ENCODE measurements at places on chromosomes 1 and 21.

DNA sequence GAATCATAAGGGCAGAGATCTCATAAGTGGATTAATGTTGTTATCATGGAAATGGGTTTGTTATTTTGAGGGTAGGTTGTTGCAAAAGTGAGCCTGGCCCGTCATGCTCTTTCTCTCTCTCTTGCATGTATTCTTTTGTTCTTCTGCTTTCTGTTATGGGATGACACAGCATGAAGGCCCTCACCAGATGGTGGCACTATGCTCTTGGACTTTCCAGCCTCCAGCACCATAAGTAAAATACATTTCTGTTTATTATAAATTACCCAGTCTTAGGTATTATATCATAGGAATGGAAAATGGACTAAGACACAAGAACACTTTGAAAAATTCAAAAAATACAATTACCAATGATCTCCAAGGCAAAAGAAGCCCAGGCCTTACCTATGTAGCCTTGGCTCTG is 676.1 kb downstream of the PTPRU start:
- no peak for DNase-seq

DNA sequence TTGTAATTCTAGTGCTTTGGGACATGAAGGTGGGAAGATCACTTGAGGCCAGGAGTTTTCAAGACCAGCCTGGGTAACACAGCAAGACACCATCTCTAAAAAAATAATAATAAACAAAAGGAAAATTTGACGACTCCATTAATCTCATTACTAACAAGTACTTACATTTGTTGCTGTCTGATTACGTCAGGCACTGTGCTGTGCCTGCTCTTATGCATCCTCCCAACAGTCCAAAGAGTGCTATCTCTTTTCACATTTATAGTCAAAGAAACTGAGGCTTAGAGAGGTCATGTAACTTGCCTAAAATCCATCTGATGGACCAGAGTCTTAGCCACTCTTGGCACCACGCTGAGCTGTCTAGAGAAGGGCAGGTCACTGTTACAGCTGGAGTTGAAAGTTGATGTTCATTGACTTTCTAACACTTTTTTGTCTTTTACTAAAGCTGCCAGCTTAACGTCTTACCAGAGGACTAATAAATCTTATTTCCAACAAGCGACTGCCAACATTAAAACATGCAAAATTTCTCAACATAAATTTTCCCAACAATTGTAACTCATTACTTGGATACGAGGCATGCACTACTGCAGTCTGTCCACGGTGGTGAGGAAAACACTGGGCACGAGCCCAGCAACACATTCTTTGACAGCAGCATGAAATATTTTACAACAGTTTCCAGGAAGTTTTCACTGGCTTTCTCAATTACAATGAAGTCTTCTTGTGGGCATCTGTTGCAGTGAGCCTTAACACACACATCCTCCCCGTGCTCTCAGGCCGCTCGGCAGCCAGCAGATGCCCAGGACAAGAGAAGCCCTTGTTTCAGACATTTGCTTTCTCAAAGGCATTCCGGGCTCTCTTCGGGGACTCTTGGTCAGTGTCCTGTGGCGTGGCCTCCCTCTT is 262.9 kb upstream of the PROX1 start:
- DNase-seq: no peak

DNA sequence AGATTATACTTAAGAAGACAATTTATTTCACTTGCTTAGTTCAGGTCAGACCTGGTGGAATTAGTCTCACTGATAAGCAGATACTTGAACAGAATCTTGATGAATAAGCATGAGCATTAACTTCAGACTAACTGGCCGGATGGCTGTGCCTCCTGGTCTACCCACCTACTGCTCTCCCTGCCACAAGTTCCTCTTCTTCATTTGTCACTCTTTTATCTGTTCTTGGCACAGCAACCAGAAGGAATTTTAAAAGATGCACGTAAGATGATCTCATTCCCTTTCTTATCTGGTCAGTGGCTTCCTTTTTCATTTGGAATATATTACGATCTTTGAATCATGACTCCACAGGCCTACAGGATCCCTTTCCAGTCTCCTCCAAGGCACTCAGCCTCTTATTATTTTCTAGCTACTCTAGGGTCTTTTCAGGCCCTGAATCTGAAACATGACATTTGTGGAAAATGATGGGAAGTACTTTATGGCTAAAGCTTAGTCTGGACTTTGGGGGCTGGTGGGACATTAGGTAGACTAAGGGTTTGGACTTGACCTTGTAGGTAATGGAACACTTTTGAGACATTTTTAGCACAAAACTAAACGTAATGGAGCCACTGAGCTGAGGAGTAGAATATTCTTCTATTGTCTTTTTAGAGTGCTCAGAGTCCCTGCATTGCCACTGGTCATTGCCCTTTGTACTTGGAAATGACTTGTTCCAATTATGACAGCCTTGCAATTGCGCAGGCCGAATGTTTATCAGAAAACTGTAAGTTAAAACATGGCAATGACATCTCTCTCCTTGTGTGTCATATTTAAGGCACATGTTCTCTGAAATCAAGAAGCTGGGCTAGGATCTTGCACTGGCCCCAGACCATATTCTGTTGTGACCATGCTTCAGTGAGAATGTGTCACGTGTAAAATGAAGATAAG is 16.0 kb downstream of the ST6GALNAC3 start:
- no peak for DNase-seq

DNA sequence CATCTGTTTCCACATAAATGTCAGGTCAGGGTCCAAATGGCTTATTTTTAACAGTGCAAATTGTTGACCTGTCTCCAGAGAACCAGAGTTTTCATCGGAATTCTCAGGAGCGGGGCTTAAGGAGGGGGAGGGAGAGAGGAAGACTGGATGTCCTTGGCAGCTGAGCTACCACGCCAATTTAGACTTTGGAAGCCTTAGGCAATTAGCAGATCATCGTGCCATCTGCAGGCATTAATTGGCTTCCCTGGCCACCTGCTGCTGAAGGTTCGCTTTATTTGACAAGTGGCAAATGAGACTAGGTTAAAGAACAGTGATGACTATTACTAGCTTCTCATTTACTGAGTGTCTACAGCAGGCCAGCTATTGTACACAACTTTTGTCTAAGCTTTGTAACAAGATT is 43.7 kb downstream of the HLX start:
- DNase-seq: no peak

GRCh38 chr1:237201155-237201554 is 159.2 kb downstream of the RYR2 start:
- DNase-seq: no peak

- DNase-seq: no peak
Observed at GRCh38 chr1:21898326-21899200, 38.5 kb downstream of the HSPG2 start.

- DNase-seq: no peak
Observed at GRCh38 chr1:242870966-242871365, 346.5 kb upstream of the PLD5 start.

GRCh38 chr1:147091801-147092200 is 80.5 kb downstream of the PRKAB2 start:
- DNase-seq: no peak

DNA sequence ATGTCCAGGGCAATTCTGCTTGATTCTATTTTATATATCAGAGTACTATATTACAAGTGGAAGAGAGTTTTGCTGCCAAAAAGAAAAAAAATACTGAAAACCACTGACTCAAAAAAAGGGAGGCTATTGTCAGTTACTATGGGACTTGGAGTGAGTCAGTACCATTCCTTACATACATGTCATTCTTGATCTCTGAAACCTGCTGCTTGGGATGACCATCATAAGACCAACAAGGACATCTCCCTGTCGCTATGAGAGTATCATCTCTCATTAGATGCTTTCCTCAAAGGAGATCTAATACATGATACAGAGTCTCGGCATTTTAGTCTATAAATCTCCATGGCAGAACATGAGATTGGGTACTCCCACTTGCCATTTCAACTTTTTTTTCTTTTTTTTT is 11.8 kb upstream of the INPP5B start:
- DNase-seq: no peak

DNA sequence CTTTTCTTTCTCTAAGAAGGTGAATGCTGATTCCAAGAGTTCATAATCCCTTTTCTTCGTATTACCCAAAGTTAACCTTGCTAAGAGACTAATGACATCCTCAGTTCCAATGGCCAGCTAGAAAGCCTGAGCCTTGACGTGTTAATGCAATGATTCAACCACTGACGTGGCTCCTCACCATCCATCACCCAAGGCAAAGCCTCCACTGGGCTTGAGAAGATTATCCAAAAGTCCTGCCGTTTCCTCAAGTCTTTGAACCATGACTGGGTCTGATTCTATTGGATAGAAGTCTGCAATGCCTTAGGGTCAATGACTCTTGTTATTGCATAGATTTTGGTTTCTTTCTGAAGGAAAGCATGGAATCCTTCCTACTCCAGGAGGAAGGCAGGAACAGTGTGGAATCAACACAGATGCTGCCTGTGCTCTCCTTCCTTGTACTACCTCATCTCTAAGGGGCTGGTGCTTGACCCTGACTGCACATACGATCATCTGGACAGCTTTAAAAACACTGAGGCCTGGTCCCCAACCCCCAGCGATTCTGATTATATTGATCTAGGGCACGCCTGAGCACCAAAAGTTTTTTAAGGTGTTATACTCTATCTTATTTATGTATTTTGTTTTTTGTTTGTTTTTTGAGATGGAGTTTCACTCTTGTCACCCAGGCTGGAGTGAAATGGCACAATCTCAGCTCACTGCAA is 69.3 kb upstream of the ANGPTL1 start:
- DNase-seq: no peak

DNA sequence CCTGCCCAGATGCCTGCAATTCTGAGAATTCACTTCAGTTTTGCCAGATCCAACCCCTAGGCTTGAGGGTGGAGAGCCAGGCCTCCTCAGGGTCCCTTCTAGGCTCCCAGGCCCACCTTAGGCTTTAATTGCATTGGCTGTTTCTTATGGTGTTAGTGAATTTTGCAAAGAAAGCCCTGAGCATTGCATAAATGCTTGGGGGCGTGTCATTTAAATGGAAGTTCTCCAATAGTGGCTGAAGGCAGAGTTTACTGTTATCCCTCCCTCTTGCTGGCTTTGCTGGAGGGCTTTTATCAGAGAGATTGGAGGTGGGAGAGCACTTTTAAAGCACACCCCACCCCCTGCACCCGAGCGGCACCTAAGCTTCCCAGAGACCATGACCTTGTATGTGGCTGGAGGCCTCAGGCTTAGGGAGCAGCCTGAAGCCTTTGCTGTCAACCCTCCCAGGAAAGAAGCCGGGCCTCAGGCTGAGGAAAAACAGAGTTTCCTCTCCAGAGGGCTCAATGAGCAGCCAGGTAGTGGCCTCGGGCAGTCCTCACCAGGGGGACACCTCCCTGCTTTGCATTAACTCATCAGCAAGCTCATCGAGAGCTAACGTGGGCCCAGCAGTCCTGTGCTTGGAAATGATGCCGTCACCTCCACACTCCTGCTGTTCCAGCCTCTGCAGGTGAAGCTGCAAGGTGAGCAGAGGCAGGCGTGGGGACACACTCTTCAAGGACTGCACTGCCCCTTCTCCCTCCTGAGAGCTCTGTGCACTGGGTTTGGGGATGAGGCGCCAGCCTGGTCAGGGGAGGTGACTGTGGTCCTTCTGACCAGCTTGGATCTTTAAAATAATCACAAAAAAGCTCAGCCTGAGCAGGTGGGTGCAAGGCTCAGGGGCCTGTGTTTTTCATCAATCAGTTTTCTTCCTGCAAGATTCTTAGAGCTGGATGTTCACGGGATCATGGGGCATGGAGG is 58.0 kb downstream of the STUM start:
- DNase-seq: no peak

- DNase-seq: no peak
Observed at GRCh38 chr1:36730599-36730998, 247.9 kb upstream of the CSF3R start.

DNA sequence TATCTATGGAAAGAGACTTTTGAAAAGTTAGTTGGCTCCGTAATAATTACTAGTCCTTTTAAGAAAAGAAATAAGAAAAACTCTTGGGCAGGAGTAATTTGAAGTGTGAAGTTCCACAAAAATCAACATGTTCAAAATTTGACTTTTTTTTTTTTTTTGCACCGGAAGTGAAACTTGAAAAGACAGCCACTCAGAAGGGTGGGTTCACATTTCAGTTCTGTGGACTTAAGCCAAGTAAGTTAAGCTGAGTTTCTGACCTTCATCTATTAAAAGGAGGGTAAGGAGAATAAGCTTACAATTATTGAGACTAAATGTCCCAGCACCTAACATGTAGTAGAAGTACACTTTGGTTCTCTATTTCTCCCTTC is 11.0 kb downstream of the RO60 start:
- DNase-seq: no peak

DNA sequence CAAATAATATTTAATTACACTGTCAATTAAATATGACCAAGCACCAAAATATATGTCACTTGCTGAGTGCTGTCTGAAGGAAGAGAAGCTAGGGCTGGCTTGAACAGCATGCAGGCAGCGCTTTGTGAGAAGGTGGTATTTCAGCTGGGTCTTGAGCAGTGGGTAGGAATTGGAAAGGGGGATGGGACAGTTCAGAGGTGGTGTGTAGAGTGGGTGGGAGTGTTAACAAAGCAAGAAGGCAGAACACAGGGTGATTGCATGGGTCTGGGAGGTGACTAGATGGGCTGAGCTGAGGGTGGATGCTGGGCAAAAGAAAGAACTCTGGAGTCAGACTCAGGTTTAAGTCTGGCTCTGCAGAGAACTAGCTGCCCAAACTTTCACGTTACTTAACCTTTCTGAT is 14.3 kb upstream of the ETV3 start:
- no peak for DNase-seq

DNA sequence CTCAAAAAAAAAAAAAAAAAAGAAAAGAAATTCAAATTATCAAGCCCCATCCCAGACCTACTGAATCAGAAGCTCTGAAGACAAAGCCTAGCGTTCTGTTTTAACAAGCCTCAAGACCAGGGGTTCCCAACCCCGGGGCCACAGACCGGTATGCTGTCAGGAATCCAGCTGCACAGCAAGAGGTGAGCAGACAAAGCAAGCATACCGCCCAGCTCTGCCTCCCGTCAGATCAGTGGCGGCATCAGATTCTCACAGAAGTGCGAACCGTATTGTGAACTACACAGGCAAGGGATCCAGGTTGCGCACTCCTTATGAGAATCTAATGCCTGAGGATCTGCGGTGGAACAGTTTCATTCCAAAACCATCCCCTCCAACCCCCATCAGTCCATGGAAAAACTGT is 57.8 kb upstream of the RASAL2 start:
- DNase-seq: no peak

- no peak for DNase-seq
Observed at GRCh38 chr1:41830726-41831125, 88.0 kb downstream of the HIVEP3 start.

DNA sequence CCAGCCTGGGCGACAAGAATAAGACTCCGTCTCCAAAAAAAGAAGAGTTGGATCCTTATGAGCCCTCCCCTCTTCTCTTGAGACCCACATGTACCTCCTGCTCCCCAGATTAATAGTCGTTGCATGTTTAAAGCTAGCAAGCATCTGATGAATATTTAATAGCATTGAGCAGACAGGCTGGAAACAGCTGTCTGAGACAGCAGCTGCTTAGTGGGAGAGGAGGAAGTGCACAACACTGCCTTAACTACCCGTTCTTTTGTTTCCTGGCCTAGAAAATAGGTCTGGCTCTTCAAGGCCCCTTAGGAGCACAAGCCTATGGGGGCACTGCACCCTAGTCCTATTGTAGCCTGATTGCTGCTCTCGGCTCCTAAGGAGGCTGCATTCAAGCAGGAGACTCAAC is 17.3 kb upstream of the TMEM39B start:
- peak; percentile 22 for DNase-seq
